ENCODE measurements at places on chromosomes 13 and 19. TPM values are rescaled to one million over a fixed set of nuclear protein-coding genes. Genes with fewer than 3 reads are reported as not detected.

PLPPR2 gene
- 17.1 TPM for total RNA-seq

HMG20B gene
- total RNA-seq: 131 TPM

UQCRFS1 gene
- 34.8 TPM for total RNA-seq

ZNF709 gene
- 0.13 TPM for total RNA-seq

RXFP2 gene
- not detected for total RNA-seq

DMKN gene
- total RNA-seq: not detected

KLK14 gene
- not detected for total RNA-seq

ETV2 gene
- total RNA-seq: 0.30 TPM

PEX11G gene
- total RNA-seq: 2.1 TPM

TNNI3 gene
- not detected for total RNA-seq

KL gene
- total RNA-seq: 0.89 TPM

SHISA2 gene
- 0.73 TPM for total RNA-seq

All from mammary microvascular endothelial cell (primary cell).